Left ventricle myocardium inferior (tissue), 1 donor: ENCODE measurements at places on chromosomes 4 and X. TPM values are rescaled to one million over a fixed set of nuclear protein-coding genes. Genes with fewer than 3 reads are reported as not detected.

DNA sequence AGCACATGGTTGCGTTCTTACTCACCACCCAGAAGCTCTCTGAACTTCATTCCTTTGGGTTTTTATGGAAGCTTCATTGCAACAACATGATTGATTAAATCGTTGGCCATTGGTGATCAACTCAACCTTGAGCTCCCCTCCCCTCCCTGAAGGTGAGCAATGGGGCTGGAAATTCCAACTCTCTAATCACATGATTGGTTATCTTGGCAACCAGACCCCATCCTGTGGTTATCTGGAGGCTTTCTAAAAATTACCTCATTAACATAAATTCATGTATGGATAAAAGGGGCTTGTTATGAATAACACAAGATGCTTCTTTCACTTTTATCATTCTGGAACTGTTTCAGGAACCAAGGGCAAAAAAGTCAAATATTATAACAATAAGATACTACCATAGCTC, 34.6 kb upstream of the NMU start:
- no peak for DNase-seq

DNA sequence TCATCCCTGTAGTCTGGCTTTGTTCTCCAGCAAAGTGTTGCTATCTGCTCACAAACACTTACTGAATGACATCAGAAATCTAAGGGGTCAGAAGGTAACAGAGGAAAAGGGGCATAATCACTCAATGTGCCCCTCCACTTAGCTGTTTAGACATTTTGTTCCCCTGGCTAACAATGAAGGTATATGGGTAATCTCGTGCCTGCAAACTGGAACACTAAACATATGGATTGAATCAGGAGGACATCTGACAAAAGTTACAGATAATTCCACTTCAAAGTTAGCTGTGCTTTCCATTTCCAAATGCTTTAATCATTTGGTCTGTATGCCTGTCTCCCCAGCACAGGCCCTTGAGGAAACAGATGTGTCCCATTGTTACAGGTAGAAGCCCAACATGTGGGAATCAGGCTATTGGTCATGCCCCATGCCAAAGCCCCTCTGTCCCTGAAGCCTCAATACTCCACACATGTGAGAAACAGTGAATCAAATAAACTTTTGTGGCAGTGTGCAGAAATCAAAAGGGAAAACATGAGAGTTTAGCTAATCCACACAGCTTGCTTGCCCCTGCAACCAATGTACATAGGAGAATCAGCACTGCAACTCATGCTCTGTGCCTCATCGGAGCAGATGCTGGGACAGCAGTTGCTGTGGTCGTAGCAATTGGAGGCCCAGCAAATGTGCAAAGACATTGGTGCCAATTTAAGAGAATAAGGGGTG, 111.7 kb downstream of the RNF150 start:
- no peak for DNase-seq

GRCh38 chr4:5816101-5816500, 76.8 kb downstream of the CRMP1 start:
- no peak for DNase-seq

- peak; percentile 76 for DNase-seq
Measured at GRCh38 chr4:38013461-38014366, 53.5 kb downstream of the PTTG2 start.

DNA sequence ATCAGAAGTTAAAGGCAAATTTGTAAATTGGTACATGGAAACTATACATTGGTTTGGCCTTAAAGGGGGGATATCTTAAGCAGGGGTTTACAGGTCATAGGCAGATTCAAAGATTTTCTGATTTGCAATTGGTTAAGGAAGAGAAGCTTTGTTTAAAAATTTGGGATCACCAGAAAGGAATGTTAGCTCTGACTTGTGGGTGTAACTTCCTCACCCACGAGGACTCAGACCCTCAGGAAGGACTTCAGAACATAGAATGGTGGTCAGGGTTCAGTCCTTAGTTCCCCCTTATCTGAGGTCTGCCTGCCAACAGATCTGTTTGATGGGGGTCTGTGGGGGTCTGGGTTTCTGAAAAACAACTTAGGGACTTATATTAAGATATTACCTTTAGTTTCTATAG, 427.4 kb upstream of the DIPK2B start:
- no peak for DNase-seq

GRCh38 chr4:98528882-98529281, 129.5 kb downstream of the TSPAN5 start:
- DNase-seq: no peak

DNA sequence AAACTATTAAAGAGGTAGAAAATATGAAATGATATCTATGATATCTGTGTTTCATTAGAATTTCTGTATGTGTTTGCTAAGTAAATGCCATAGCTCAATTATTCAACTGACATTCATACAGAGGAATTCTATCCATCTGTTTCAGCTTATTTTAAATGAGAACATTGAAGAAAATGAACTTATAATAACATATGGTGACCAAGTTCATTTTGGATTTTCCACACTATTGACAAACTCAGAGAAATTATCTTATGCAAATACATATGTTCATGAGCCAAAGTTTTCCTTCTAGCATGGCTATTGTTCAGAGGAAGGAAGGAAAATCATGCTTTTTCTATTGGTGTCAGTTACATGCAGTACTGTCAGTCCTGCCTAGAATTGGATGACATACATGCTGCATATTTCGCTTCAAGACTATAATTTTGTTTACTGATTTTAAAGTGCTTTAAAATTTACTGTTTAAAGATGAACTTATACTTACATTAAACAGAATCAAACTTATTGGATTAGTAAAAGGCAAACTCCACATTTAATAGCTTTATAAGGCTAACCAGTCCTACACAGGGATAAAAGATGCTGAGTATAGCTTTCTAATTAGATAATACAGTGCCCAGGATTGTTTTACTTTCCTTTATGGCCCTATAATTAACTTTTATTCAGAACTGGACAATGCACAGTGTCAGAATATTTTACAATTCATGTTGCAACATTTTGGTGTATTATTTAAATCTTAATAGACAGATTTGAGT, 646.2 kb downstream of the TRAM1L1 start:
- DNase-seq: no peak

- no peak for DNase-seq
Measured at GRCh38 chr4:182206916-182207315, 36.3 kb upstream of the TENM3 start.

DNA sequence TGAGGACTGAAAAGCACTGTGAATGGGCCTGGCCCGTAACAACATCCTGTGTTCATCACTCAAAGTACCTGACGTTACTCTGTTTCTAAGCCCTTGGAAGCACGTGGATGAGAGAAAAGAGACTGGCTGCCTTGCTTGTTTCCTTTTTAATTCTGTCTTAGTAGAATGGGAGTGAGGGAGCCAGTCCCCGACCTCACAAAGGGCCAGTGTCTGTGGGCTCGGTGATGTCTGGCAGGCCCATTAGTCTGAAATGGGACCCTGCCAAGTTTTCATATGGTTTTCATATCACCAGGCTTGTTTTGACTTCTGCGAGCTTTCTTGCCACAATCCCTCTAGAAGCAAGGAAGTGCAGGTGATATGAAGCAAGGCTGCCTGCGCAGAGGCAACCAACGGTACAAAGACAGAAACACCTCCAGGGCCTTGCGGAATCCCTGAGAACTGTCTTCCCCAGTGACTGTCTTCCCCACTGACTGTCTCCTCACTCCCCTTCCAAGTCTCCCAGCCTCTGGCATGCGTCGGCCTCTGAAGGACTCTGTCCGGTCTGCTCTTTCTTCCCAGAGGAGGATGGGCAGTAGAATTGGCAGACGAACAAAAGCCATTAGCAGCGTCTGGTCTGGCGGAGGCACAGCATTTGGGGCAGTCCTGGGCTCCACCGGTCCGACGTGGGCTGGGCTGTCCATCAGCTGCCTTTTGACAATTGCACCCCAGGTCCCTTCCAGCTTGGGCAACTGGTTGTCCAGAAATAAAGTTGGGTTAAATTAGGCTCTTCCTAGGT, 20.2 kb upstream of the RASL11B start:
- DNase-seq: peak; percentile 26

GRCh38 chrX:68204521-68205038, 228.7 kb downstream of the OPHN1 start:
- no peak for DNase-seq

GRCh38 chr4:101321481-101322042, 25.8 kb downstream of the PPP3CA start:
- no peak for DNase-seq

DNA sequence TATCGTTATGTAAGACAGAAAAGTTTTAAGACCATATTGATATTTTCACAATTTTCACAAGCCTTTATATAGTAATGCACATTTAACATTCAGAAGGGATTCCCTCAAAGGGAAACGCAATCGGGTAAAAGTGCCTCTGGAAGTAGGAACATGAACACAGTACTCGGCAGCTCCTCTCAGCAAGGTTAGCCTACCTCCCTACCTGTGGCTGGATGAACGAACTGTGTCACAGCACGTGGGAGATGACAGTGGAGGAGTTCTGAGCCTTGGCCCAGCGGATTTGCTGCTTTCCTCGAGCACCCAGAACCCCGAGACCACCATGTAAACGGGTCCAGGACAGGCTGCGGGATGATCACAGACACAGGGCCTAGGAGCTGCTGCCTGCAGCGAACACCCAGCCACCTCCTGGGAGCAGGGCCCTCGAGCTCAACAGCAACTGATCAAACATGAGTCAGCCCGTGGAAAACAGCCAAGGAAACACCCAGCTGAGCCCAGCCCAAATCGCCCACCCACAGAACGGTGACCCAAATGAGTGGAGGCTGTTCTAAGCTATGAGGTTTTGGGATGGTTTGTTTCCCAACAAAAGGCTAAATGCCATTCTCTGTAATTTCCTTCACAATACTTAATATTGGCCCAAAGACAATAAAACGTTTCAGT, 30.4 kb downstream of the FAT1 start:
- peak; percentile 45 for DNase-seq

GRCh38 chrX:18620349-18620748, 51.6 kb downstream of the RS1 start:
- DNase-seq: no peak

GRCh38 chr4:121150003-121150402, 14.1 kb downstream of the TNIP3 start:
- DNase-seq: no peak

DNA sequence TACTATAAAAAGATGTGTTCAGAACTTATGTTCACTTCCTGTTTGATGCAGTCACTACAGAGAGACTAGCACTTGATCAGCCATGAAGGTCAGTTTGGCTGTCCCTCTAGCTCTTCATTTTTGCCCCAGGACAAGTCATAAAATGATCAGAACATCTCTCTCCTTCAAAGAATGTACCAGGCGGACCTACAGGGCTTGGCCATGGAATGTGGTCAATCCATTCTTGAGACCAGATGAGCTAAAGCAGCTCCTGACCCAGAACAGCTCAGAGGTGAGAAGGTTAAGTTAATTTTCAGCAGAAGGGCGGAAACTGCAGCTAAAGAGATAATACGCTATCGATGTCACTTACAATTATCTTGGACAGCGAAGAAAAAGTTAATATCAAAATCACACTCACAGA, 49.2 kb upstream of the TAB3 start:
- DNase-seq: no peak

DNA sequence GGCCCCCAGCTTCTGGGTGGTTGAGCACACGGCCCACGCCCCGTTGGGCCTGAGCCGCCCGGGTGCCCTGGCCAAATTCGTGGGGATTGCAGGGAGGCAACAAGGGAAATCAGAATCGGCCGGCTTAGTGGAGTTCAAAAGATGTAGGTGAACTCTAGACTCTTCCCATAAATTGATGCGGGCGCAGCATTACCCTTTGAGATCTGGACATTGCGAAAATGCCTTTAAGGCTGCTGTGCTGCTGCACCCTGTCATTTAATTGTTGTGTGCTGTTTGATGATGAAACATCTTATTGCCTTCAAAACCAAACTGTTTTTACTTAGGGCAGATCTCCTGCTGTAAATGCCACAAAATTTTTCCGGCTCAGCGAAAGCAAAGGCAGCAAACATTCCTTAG, 409 bp upstream of the MPP1 start:
- no peak for DNase-seq

DNA sequence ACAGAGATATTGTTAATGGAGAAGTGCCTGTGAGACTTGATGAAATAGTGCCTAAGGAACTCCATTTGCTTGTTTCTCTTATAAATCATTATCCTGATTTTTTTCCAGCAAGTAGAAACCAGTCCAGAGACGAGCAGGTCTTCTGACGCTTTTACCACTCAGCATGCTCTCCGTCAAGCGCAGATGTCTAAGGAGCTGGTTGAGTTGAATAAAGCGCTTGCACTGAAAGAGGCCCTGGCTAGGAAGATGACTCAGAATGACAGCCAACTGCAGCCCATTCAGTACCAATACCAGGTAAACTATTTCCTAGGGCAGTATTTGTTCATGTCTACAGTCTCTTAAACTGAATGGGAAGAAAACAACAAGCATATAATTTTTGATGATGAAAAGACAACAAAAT, 63.6 kb downstream of the KIF4A start:
- DNase-seq: no peak

DNA sequence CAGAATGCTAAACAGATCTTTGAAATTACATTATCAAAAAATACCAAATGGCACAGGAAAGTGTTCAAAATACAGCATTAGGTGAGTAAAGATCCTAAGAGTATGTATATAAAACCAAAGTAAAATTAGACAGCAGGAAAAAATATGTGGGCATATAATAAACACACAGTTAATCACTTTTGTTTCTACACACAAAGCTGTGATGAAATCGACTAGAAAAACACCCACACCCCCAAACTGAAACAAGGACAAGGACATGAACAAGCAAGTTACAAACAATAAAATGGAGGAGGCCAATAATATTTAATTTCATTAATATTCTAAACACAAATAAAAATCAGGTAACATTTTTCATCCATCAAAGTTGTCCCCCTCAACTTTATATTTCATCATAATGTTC, 143.2 kb downstream of the FRYL start:
- DNase-seq: no peak

- no peak for DNase-seq
Measured at GRCh38 chr4:16032396-16032770, 51.4 kb downstream of the PROM1 start.

GRCh38 chr4:120731561-120731960, 191.0 kb downstream of the PRDM5 start:
- no peak for DNase-seq

GRCh38 chr4:158930639-158930972, 161.8 kb downstream of the FNIP2 start:
- DNase-seq: no peak

DNA sequence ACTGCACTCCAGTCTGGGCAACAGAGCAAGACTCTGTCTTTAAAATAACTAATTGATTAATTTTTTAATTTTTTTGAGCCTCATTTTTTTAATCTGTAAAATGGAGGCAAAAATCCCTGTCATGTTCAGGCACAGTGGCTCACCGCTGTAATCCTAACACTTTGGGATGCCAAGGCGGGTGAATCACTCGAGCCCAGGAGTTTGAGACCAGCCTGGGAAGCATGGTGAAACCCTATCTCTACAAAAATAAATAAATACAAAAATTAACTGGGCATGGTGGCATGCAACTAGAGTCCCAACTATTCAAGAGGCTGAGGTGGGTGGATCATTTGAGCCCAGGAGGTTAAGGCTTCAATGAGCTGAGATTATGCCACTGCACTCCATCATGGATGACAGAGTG, 15.4 kb downstream of the AMTN start:
- DNase-seq: no peak

GRCh38 chr4:42399393-42399792, 2.1 kb downstream of the SHISA3 start:
- DNase-seq: no peak

The DCLK2 gene
- 21.9 TPM for total RNA-seq

The STS gene
- 5.3 TPM for total RNA-seq

The UGT8 gene
- not detected for total RNA-seq

The NOX1 gene
- total RNA-seq: not detected

The AGTR2 gene
- 0.69 TPM for total RNA-seq

The UCP1 gene
- total RNA-seq: not detected
